Spinal cord (tissue), 10 donors: ENCODE measurements at places on chromosomes 2 and 18. TPM values are rescaled to one million over a fixed set of nuclear protein-coding genes. Genes with fewer than 3 reads are reported as not detected.

Gene HOXD9
- total RNA-seq, result 0.22 TPM

Gene PIEZO2
- 30.2 TPM for total RNA-seq

Gene FOXI3
- 0.10 TPM for total RNA-seq

Gene GCKR
- total RNA-seq, result 0.77 TPM

Gene IWS1
- total RNA-seq, result 53.2 TPM

Gene C2orf66
- total RNA-seq, result 0.28 TPM

Gene MEP1B
- total RNA-seq, result 0.20 TPM

Gene ITPRIPL1
- total RNA-seq, result 2.3 TPM

Gene TTL
- 60.5 TPM for total RNA-seq

Gene PLEK
- total RNA-seq, result 7.2 TPM

Gene ZAP70
- total RNA-seq, result 1.9 TPM

Gene C2orf15
- 5.7 TPM for total RNA-seq

Gene KIF1A
- 125 TPM for total RNA-seq

Gene CCDC141
- total RNA-seq, result 4.4 TPM

Gene GCG
- total RNA-seq, result not detected

Gene C1QL2
- total RNA-seq, result 0.11 TPM

Gene TRPM8
- total RNA-seq, result 0.22 TPM

- DNase-seq, result no peak
These were observed 277.2 kb downstream of the BCL2 start for GRCh38 chr18:63042351-63042750.

DNA sequence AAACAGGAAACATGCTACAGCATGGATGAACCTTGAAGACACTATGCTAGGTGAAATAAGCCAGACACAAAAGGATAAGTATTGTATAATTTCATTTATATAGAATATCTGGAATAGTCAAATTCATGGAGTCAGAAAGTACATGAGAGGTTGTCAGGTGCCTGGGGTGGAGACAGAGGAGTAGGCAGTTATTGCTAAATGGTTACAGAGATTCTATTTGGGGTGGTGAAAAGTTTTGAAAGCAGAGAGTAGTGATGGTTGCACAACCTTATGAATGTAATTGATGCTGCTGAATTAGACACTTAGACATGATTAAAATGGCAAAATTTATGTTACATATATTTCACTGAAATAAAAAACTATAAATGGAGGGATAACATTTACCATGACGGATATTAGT is 197.4 kb downstream of the VAPA start:
- no peak for DNase-seq

DNA sequence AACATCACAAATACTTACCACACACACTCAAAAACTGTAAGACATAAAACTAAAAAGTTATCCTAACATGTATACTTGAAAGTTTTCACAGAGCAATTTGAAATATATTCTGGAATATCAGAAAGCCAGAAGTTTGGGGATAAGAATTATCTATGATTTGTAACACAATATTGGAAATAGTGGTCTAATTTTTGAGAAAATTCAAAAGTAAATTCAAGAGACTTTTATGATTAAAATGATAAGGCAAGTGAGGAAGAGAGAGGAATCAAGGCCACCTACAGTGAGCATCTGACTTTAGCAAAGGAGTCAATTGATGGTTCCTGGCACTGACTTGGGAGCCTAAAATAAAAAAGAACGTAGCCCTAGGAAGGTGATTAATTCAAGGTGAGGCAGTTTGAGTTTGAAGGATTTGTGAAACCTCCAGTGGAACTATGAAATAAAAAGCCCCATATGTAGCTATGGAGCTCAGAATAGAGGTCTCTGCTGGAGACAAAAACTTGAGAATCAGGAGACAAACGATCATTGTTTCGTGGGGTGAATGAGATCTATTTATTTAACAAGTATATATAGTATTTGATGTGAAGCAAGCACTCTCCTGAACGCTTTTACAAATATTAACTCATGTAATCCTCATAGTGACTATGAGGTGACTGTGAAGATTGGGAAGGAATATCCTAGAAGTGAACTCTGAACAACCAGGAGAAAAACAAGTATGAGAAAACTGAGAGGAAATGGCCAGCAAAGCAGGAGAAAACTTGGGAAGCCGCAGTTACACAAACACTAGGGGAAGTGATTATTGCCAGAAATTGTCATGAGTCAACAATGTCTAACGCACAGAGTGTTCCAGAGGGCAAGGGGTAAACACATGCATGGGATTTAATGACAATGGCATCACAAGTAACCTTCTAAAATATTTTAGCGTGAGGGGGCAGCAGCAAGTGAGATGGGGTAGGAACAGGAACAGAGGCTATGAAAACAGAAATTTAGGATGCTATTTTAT is 12.8 kb downstream of the TFPI start:
- no peak for DNase-seq

DNA sequence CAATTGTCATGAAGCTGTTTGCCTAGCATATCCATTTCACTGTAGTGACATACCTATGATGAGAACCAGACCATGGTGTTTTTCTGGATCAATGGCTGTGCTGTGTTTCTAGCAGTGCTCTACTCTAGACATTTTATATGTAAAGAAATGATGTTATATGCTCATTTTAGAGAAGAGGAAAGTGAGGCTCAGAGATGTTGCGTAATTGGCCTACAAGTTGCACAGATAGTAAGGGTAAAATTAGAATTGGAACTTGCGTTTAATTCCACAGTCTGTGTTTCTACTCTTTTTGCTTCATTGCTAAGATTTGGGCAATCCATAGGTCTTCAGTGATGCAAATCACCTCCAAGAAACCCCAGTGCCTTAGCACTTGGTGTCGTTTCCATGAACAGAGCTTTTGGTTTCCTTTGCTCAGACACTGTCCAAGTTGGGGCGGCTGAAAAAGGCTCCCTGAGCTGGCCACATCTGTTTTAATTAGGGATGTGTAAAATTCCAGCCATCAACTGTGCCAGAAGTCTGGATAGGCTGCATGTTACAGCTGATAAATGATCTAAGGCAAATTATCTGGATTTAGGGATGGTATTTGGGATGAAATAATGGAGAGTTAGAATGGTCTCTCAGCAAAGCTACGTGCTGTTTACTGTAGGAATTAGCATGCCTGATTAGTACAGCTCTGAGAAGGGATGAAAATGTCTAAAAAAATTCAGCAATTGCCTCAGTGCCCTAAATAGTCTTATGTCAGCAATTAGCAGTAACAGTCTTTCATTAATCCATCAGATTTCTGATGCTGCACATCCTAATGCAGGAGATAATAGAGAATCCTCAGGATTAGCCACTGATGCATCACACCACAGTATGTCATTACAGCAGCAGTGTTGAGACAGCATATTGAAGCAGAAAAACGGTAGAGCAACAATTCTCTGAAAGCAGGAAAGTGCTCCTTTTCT is 65.3 kb downstream of the PTPRM start:
- DNase-seq, result no peak

- no peak for DNase-seq
These were observed 122.8 kb downstream of the TMEM18 start for GRCh38 chr2:554444-554843.

- DNase-seq, result no peak
These were observed 135.5 kb downstream of the MGAT5 start for GRCh38 chr2:134389381-134389780.

- no peak for DNase-seq
These were observed 37.5 kb downstream of the VPS54 start for GRCh38 chr2:63981702-63982103.

- no peak for DNase-seq
These were observed 349.9 kb downstream of the CTNNA2 start for GRCh38 chr2:79862756-79863155.

DNA sequence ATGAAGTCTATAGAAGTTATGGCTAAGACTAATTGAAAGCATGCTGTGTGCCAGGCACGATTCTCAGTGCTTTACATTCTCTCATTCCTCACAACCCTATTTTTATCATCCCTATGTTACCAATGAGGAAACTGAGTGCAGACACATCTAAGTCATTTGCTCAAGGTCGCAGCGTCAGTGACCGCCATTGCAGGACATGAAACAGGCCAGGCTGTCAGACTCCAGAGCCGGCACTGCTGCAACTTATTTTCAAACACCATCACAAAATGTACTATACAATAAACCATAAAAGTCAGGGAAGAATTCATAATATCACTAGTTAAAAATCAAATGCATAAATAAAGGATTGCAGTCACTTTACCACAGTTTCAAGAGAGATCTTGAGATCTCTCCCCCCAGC is 5.6 kb downstream of the STK39 start:
- no peak for DNase-seq

DNA sequence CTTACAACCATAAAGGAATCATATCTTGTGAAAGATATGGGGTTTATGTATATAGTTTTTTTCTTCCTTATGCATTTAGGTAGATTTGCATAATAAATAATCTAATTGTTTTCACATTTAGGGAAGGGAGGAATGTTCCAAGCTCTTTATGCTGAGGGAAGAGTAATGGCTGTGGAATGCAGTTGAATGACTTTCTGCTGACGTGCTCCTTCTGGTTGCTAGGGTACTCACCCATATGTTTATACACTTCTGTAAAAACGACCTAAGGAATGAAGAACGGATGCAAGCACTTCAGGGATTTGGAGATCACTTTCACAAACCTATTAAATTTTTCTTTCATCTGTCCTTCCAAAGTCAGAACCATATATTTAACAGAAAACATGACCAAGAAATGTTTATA is 29.2 kb upstream of the PPP4R1 start:
- DNase-seq, result no peak

DNA sequence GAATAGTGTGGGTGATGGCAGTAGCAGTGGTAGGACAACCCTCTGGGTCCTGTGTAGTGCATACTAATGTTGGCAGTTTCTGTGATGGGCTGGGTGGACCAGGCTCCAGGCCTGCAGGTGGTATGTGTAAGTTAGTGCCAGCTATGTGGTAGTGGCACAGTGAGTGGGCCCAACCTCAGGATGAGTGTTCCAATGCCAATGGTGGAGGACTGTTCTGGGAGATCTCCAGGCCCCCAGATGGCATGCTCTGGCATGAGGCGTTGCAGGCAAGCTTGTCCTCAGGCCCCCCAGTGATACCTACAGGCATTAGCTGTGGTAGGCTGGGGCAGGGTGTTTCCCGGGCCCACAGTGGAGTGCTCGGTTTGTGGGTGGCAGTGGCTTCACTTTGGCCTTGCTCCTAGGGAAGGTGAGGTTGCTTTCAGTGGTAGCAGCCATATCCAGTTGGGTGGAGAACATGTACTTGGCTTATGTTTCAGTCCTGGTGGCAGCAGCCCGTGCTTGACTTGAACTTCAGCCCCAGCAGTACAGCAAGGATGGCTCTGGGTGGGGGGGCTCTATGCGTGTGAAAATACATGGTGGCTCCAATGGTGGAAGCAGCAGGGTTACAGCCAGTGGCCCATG is 32.4 kb downstream of the TEX51 start:
- DNase-seq, result no peak

DNA sequence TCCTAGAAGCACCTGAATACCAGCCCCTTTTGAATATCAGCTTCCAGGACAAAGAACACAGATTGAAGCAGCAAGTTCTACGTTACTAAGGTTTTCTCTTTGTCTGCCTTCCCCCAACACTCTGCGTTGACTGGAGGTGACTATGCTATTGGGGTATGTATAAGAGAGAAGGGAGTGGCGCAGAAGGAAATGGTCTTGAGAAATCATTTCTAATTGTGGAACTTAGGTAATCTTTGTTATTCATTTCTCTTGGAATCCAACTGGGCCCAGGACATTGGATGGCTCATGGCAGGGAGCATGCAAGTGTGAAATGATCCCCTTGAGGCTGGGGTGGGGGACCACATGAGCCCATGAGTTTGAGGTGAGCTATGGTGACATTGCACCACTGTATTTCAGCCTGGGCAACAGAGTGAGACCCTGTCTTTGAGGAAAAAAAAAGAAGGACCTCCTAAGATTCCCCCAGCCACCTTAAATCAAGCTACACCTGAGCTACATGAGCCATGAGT is 29.7 kb downstream of the XDH start:
- DNase-seq, result no peak

GRCh38 chr18:69157906-69158305 is 242.8 kb upstream of the DOK6 start:
- DNase-seq, result peak; percentile 70

- no peak for DNase-seq
These were observed 60.3 kb upstream of the SCN1A start for GRCh38 chr2:166188084-166188483.

DNA sequence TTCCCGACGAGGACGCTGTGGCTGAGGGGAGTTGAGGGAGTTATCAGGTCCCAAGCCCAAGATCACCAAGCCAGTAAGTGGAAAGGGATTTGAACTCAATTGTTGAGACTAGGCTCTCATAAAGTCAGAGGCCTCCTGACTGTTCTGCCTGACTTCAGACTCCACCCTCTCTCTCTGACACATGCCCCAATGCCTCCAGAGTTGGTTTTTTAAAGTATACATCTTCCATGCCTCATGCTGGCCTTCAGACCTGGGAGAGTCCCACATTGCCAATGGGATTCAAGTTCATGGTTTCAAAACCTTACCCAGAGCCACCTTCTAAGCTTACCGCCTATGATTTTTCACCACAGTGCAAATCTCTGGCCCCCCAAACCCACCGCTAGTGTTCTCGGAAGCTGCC is 100.8 kb downstream of the RTN4 start:
- no peak for DNase-seq

DNA sequence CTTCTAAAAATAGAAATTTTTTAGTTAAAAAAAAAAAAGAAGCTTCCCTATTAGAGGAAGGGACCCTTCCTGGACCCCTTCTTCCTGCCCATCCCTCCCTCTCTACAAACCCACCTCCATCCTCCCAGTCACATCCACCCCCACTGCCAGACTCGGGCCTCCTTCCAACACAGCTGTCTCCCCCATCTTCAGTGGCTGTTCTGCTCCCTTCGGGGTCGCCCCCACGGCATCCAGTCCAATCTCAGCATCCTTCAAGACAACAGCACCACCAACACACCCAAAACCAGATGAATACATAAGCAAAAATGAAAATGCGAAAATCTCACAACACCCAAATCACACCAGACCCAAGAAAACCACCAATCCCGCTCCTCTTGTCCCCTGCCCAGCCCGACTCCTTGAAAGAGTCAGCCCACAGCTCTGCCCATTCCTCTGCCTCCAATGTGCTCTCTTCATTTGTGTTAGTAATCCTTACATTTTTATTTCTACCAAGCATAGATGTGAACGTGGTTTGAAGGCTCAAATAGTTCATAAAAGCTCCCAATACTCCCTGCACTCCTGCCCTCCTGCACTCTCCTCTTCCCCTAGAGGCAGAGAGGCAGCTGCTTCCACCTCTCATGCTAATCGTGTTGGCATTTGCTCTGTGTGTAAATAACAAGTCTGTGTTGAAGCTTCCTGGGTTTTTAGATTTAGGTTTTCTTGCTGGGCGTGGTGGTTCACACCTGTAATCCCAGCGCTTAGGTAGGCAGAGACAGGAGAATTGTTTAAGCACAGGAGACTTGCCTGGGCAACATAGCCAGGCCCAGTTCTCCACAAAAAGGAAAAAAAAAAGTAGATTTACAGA is 37.0 kb downstream of the MAL start:
- no peak for DNase-seq
